ENCODE measurements at places on chromosomes 12 and 14. TPM values are rescaled to one million over a fixed set of nuclear protein-coding genes. Genes with fewer than 3 reads are reported as not detected.

CEBPE gene
- not detected for total RNA-seq

LRFN5 gene
- 1.8 TPM for total RNA-seq

SLC39A9 gene
- 67.2 TPM for total RNA-seq

RTN1 gene
- 0.35 TPM for total RNA-seq

NPAS3 gene
- total RNA-seq, result 0.51 TPM

Data from pericardium fibroblast (primary cell).